ENCODE measurements at places on chromosomes 1 and 21.

DNA sequence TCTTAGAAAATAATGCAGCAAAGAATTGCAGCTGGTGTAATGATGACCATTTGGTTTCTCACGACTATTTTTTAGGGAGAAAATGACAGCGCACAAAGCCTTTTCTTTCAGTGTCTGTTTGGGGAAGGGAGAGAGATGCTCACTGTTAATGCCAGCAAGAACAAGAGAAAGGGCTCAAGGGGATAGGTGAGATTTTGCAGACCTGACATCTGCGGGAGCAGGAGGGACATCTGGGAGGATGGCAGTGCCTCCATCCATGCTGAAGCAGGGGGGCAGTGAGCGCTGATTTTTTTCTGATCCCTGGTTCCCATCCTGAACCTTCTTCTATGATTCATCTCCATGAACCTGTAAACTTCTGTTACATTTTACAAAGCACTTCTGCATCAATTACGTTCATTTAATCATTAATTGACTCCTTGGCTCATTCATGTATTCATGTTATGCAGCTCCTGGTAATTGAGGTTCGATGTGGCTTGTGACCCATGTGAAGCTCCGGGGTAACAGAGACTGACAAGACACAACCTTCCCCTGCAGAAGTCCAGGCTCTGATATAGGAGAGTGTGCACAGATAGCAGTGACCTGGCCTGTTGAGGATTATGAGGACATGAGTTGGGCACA, 595.3 kb downstream of the PTPRU start:
- no peak for DNase-seq

DNA sequence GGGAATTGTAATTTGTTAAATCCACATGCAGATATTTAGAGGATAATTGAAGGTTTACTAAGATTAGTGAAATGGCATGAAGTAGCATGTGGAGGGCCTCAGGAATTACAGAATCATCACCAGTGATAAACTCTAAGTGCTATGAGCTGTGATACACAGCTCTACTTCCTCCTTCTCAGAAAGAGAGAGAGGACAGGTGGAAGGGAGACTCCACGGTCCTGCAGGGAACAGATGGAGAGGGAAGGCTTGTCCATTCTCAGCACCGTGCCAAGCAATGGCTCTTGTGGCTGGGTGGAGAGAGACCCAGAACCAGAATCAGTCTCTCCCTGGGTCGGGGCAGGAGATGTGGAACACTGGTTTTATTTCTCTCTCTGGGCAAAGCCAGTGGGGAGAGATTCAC, 27.8 kb upstream of the LYPD8 start:
- DNase-seq = no peak

GRCh38 chr1:207323425-207324225, 2.1 kb downstream of the CD55 start:
- DNase-seq = no peak

GRCh38 chr1:42756956-42757891, 9.6 kb downstream of the P3H1 start:
- no peak for DNase-seq

DNA sequence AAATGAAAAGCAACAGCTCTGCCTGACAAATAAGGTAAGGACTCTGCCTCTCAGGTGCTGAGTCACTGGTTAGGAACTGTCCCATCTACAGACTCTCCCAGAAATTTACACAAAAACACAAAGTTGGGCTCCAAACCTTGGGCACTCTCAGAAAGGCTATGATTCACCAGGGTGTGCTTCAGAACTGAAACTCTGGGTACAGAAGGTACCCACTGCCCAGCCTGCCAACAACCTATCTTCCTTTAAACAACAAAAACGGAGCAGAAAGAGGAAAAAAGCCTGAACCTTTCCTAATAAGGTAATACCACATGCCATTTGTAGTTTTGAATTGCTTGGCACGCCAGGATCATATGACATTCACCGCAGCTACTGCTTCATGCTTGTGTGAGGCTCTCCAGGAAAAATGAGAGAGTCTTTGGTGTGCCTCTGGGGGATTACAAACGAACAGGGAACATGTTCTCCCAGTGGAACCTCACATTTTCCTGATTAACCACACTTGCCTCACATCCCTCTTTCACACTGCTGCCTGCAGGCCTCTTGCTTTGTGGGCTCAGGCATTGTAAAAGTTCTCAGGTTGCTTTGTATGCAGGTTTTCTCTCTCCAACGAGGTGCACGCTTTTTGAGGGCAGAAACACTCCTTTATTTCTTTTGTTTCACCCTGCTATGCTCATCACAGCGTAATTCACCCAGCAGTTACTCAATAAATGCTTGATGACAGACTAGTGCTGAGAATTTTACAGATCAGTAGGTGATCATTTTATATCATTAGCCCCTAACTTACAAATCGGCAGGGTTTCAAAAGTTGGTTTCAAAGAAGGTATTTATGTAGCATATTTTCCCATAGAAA, 65.1 kb downstream of the GADD45A start:
- DNase-seq = no peak

- DNase-seq = no peak
Measured at GRCh38 chr1:64269558-64269884, 66.1 kb downstream of the UBE2U start.

DNA sequence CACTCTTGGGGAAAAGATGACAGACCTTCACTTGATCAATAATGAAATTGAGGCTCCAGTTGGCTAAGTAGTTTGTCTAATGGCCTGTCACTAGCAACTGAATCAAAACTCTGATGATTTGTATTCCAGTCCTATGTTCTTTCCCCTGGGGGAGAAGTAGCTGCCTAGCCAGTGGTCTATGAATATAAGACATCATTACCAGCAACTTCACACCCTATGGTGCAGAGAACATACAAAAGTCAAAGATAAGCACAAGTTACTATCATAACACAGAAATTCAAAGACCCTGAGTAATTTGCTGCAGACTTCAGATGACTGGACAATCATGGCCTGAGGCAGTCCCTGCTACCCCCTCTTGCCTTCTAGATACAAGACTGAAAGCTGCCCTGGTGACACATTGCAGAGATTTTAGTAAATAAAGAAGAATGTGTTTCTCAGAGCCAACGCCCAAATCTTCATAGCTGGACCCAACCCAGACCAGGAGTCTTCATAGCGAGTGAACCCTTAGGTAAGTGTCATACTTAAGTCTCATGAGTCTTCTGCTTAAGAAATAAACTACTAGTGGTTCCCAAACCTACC, 993 bp downstream of the PDZK1 start:
- no peak for DNase-seq

GRCh38 chr1:52150946-52151345, 9.1 kb downstream of the ZFYVE9 start:
- DNase-seq = no peak

- DNase-seq = no peak
Measured at GRCh38 chr1:230250666-230251065, 175.5 kb downstream of the PGBD5 start.

DNA sequence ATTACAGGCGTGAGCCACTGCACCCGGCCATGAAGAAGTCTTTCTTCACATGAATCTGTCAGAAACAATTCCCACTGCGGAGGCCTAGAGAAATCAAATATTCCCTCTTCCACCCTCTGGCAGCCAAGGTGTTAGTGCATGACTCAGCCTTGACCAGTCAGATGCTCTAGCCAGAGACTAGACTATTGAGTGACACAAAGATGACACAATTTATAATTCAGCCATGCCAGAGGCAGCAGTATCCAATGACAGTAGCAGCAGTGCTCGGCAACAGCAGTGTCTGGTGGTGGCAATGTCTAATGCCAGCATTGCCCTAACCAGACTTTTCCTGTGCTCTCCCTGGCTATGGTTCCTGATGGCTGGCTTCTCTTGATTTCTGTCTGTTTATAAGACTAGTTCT, 8.7 kb downstream of the CTXND2 start:
- DNase-seq = no peak

- no peak for DNase-seq
Measured at GRCh38 chr1:17112496-17113236, 6.6 kb downstream of the PADI2 start.

- DNase-seq = no peak
Measured at GRCh38 chr1:164440232-164440631, 118.8 kb upstream of the PBX1 start.

DNA sequence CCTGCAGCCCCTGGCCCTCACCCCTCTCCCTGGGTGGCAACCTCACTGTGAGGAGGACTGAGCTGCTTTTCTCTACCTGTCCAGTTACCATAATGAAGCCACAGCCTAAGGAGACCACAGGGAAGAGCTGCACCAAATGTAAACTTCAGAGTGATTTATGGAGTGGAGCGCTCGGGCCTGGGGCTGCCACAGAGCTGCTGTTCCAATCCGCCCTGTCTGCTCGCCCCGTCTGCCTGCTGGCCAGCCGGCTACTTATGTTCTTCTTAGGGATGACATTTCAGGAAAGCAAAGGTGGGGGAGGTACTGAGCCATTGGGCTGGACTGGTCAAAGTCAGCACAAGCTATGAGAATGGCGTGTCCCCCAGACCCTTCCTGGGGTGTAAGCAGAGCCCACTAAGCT, 17.9 kb downstream of the SYT6 start:
- DNase-seq = no peak

GRCh38 chr1:94314222-94314858, 77.0 kb upstream of the ARHGAP29 start:
- DNase-seq = no peak

DNA sequence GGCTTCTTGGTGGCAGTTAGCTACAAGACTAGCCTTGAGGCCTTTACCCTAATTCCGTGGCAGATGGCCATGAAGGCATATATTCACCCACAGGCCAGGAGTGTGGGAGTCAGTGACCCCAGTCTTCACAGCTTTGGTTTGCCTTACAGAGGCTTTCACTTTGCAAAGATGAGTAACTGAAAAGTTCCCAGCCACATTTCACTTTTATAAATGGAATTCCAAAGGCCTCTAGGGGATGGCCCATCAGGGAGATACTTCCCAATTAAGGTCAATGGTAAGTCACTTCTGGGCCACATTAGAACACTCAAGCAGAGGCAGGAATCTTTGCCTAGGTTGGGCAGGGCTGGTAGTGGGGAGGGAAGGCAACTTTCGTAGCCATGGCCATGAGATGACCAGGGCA, 13.1 kb upstream of the HEYL start:
- no peak for DNase-seq

- no peak for DNase-seq
Measured at GRCh38 chr1:109792056-109792831, 28.5 kb upstream of the EPS8L3 start.

DNA sequence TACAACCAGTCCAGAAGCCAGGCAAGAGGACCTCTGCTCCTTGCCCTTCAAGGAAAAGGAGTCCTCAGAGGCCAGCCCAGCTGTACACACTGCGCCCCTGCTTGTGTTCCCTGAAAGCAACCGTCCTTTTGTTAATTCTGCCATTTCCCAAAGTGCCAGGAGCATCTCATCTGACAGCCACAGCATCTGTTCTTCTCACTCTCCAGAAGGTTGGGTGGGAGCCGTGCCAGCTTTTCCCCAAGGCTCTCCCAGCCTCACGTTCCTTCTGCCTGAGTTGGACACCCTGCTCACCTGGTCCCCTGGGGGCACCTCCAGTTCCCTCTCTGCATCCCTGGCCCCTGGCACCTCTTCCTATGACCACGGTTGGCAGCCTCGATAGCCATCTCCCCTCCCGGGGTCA, 10.5 kb upstream of the CNTN2 start:
- DNase-seq = no peak

- DNase-seq = no peak
Measured at GRCh38 chr1:226309398-226310244, 657 bp upstream of the LIN9 start.

DNA sequence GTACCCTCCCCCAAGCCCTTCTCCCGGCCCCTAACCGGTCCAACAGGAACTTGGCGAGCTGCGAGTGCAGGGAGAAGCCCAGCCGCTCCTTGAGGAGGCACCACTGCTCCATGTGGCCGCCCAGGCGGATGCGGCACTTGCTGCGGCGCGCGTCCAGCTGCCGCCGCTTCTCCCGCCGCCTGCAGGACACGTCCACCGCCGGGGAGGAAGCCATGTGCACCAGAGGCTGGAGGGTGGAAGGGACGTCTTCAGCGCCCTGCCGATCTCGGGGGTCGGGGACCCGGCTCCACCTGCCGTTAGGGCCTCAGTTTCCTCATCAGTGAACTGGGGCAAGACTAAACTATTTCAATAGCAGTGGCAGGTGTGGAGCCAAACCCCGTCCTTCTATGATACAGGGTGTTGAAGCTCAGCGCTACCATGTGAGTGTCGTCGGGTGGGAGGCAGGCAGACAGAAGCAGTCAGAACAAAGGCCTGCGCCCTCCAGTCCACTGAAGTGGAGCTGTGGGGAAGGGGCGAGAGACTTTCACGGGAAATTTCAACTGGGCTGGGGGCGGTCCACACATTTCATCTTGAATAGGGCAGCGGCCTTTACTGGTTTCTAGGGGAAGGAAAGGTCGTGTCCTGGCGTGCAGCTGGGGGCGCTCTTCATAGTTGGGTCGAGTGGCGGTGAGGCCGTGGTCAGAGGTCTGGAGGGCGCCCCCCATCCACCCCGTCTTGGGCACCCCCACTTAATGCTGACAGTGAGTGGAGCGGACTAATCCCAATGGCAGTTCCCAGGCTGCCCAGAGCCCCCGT, 592 bp downstream of the ZNF692 start:
- DNase-seq = no peak

- no peak for DNase-seq
Measured at GRCh38 chr1:64623750-64624191, 121.1 kb upstream of the RAVER2 start.

DNA sequence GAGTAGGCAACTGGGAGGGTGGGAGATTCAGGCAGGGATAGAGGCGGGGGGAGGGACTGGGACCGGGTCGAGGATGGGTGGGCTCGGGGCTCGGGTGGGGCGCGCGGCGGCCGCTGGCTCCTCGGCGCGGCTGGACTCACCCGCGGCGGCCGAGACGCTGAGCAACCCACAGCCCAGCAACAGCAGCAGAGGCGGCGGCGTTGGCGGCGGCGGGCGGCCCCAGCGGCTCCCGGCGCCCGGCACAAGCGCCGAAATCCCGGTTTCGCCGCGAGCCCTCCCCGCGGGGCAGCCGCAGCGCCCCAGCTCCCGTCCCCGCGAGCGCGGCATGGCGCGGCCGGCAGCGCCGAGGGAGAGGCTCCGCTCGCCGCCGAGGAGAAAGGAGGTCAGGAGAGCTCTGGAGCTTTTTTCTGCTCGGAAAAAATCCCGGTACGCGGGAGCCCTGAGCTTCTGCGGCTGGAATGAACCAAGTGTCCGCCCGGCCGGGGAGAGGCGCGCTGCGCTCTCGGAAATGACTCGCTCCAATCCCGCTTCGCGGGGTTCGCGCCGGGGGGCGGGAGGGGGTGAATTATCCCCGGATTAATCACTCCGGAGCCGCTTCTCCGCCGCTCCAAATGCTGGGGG, at the start of gene CSMD2:
CSMD2 (minus strand) TSS at position 460 of the 621 bp plus-strand sequence; CDS start at position 327, 133 bp downstream.
- DNase-seq = no peak

DNA sequence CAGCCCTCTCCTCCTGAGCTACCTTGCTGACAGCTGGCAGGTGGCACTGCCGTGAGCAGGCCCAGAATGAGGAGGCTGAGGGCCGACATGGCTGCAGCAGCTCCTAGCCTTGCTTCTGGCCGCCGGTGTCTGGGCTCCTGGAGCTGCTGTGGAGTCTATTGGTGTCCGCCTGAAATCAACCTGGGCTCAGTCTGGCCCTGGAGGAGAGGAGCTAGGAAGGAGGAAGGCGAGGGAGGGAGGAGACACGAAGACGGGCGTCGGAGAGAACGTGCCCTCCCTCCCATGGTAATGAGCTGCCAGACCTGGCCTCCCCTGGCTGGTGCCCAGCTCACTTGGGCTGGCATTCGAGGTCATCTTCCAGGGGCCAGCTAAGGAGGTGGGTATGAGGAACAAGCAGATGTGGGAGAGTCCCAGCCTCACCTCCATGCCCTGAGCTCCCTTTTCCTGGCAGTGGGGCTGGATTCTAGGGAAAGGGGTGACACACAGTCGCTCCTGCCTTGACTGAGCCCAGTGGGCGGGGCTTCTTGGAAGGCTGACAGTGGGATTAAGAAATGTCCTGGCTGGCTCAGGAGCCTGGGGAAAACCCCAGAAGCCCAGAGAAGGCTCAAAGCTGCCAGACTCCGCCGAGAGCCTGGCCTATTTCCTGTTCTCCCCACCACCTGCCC, at the start of gene PDZK1IP1:
PDZK1IP1 (minus strand) TSS at position 193 of the 665 bp plus-strand sequence; CDS start at position 89, 104 bp downstream.
- no peak for DNase-seq

Measured in T-helper 1 cell (primary cell).